Tibial nerve (tissue), 4 donors: ENCODE measurements at places on chromosomes 6 and 20. TPM values are rescaled to one million over a fixed set of nuclear protein-coding genes. Genes with fewer than 3 reads are reported as not detected.

DNA sequence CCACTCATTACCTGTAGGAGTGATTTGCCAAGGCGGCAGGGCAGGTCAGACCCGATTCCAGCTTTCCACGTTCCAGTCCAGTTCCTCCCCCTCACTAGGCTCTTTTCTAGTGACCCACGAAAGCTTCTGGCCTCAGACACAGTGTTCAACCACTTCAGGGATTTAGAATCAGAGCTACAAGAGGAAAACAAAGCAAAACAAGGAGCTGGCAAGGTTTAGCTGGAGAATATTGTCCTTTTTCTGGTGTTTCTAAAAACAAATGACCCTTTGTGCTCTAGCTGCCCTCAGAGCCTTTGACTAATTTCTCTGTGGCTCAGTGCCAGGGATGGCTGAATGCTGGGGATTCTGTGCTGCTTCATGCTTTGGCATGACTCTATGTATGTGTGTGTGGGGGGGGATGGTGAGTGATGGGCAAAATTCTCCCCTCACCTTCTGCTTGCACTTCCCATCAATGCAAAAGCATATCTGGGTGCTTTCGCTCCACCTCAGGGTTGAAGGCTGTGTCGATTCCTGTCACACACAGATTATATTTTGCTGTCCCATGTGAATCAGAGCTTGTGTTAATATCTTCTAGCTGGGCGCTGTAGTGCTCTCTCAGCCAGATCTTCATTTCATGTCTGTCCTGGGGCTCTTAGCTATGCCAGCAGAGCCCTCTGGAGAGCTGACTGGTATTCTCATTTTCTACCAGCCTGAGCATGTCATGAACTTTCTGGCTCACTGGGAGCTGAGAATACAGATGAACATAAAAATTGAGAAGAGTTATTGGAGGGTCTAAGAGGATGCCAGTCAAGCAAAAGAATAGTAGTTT, 19.3 kb upstream of the NEDD9 start:
- DNase-seq = peak; percentile 89

- no peak for DNase-seq
These were observed 56.7 kb downstream of the APCDD1L start for GRCh38 chr20:58458342-58459057.

DNA sequence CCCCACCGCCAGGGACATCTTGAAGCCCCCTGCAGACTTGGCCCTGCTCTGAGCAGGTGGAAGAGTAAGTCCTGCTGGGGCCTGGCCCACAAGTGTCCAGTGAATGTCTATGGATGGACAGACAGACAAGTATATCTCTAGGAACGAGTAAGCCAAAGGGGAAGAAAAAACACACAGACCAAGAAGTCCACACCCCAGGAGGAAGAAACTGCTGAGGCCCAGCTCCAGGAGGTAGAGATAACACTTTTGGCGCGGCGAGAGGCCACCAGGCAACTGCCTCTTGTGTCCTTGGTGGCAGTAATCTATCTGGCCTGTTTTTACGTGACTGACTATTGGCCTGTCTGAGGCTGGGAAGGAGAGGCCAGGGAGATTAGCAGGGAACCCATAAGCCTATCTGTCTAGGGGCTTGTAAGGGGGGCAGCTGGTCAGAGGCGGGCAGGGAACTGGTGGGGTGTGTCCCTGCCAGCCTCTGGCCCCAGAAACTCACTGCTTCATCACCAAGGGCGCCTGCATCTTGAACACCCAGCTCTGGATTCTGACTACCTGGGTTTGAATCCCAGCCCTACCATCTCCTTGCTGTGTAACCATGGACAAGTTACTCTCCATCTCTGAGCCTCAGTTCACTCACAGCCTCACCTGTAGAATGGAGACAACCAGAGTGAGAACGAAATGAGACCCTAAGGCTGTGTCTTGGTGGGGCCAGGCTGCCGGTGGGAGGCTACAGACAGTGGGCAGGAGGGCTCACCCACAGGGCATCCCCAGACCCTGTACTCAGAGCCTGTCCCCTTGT, 31.3 kb downstream of the C20orf203 start:
- DNase-seq = no peak

- no peak for DNase-seq
These were observed 17.8 kb downstream of the STX16 start for GRCh38 chr20:58668901-58669286.

Gene RAET1L
- not detected for total RNA-seq

Gene KAT14
- 13.8 TPM for total RNA-seq

Gene SRXN1
- total RNA-seq = 31.8 TPM

Gene CALHM6
- 2.5 TPM for total RNA-seq
